RWPE1 (cell line): ENCODE measurements at places on chromosomes 3 and 15.

GRCh38 chr15:39698444-39699390 lies 83.9 kb downstream of the FSIP1 start:
- DNase-seq: no peak

- no peak for DNase-seq
Measured at GRCh38 chr15:85804481-85805170, 9.9 kb upstream of the KLHL25 start.

DNA sequence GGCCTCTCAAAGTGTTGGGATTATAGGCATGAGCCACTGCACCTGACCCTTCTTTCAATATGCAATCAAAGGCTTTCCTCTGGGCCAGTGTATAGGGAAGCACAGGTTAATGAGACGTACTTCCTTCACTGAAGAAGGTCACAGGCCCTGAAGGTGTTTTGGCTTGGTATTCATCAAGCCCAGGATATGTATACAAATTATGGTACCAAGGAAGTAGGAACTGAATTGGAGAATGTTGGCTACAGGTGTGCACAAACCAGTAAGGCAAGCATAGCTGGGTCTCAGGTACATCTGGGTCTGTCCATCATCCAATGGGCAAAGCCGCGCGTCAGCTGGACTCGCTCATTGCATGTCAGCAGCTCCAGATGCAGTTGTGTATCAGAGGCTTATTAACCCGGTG lies 237.9 kb downstream of the ADAMTS17 start:
- DNase-seq: no peak

- no peak for DNase-seq
Measured at GRCh38 chr15:92200891-92201290, 192.8 kb upstream of the ST8SIA2 start.

GRCh38 chr15:28914046-28914445 lies 28.3 kb downstream of the APBA2 start:
- DNase-seq: no peak

DNA sequence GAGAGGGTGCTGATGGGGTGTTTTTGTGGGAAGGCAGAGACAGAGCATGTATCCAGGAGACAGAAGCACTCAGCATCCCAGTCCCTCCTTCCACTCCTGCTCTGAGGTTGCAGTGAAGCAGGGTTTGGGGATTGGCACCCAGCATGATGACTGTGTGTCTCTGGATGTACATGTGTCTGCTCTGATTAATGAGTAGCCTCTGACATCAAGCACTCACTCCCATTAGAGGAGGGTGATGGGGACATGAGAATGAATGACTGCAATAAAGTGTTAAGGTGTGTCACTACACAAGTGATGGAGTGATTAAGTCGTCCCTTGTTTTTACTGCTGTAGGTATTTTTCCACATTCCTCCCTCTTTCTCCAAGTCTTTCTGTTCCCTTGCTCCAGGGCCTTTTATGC lies 9.6 kb upstream of the MYZAP start:
- no peak for DNase-seq

GRCh38 chr3:142588703-142589102 lies 7.5 kb upstream of the PLS1 start:
- DNase-seq: no peak

DNA sequence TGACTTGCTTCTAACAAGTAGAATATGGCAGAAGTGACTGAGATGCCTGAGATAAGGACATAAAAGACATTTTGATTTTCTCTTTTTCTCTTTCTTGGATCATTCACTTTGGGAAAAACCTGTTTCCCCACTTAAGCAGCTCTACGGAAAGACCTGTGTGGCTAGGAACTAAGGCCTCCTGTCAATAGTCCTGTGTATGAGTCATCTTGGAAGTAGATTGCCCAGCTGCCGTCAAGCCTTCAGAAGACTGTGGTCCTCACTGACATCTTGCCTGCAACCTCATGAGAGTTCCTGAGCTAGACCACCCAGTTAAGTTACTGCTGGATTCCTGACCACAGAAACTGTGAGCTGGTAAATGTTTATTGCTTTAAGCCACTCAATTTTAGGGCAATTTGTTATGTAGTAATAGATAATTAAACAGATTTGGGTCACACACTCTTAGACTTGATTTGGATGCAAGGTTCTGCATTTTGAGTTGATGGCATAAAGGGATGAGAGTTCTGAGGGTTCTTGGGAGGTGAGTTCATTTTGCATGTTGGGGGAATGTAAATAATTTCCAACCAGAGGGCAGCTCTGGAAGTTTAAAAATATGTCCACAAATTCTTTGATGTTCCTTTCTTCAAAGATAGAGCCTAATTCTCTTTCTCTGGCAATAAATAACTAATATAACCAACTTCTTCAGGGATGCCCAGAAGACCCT lies 229.2 kb downstream of the SQOR start:
- peak; percentile 66 for DNase-seq

- DNase-seq: peak; percentile 79
Measured at GRCh38 chr15:51600114-51600513, 22.5 kb downstream of the DMXL2 start.
